ENCODE measurements at places on chromosomes 2 and 18.

GRCh38 chr2:224909885-224910573, 132.2 kb downstream of the DOCK10 start:
- no peak for DNase-seq

GRCh38 chr2:5974477-5974876, 282.3 kb downstream of the SOX11 start:
- DNase-seq = no peak

GRCh38 chr2:145265244-145265643, 745.3 kb upstream of the ZEB2 start:
- DNase-seq = no peak

GRCh38 chr18:35571138-35571537, 10.4 kb upstream of the GALNT1 start:
- DNase-seq = no peak

- DNase-seq = no peak
Observed at GRCh38 chr2:136424112-136424511, 306.2 kb upstream of the CXCR4 start.

- peak; percentile 89 for DNase-seq
Observed at GRCh38 chr2:156456616-156457015, 20.4 kb downstream of the GPD2 start.

- no peak for DNase-seq
Observed at GRCh38 chr2:208359632-208359986, 47.0 kb upstream of the PTH2R start.

All from PC-3 (cell line).